ENCODE measurements at places on chromosomes 3 and 15.

GRCh38 chr3:16937326-16937845 lies 52.6 kb downstream of the PLCL2 start:
- DNase-seq: no peak

- peak; percentile 65 for DNase-seq
Measured at GRCh38 chr15:60006203-60006862, 2.2 kb downstream of the FOXB1 start.

GRCh38 chr15:43104426-43104825 lies 1.4 kb downstream of the UBR1 start:
- DNase-seq: no peak

GRCh38 chr3:106229495-106230278 lies 360.9 kb upstream of the CBLB start:
- DNase-seq: no peak

DNA sequence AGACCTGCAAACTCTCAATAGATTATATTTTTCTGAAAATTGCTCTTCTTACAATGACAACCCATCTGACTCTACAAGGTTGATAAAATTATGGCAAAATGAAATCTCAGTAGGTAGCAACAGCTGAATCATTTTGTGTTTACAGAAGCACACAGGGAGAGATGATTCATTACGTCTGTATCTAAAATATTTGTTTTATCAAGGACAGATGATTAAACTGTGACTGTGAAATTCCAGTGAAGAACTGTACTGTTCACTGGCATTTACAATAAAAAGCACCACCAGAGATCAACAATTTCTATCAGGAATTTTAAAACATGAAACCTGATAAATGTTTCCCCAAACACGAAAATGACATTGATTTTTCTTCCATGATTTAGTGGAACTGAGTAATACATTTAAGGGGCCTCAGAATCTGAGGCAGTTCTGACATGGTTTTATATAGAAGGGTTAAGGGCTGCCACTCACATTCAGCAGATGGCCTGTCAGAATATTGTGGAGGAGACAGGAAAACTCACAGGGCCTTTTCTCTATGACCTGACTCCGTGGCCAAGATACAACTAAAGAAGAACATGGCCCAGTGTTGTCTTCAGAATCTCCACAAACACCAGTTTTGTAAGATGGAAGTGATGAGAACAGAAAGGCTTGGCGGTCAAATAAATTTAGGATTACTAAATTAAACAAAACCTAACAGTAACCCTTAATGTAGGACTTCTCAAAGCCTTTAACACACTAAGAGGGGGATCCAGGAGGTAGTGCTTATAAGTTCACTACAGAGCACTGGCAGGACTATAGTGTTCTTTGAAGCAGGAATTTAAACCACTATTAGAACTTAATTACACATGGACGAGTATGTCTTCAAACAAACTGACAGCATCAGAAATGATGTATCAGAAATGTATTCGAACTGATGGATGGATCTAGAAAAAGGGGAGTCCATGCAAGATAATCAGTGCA lies 25.9 kb downstream of the RAD18 start:
- no peak for DNase-seq

GRCh38 chr15:43048935-43049334 lies 56.9 kb downstream of the UBR1 start:
- no peak for DNase-seq

GRCh38 chr3:161637559-161637958 lies 141.0 kb downstream of the OTOL1 start:
- DNase-seq: no peak

- DNase-seq: peak; percentile 64
Measured at GRCh38 chr3:17039594-17039993, 154.8 kb downstream of the PLCL2 start.

All from CD4-positive, alpha-beta T cell treated with Interleukin-15 for 4 hours (primary cell).